ENCODE measurements at places on chromosomes 6 and 20.

- DNase-seq, result no peak
Observed at GRCh38 chr6:34386316-34387137, 5.9 kb downstream of the NUDT3 start.

- no peak for DNase-seq
Observed at GRCh38 chr6:38703949-38704590, 1.1 kb upstream of the GLO1 start.

GRCh38 chr20:20903773-20904500 is 191.5 kb upstream of the RALGAPA2 start:
- no peak for DNase-seq

DNA sequence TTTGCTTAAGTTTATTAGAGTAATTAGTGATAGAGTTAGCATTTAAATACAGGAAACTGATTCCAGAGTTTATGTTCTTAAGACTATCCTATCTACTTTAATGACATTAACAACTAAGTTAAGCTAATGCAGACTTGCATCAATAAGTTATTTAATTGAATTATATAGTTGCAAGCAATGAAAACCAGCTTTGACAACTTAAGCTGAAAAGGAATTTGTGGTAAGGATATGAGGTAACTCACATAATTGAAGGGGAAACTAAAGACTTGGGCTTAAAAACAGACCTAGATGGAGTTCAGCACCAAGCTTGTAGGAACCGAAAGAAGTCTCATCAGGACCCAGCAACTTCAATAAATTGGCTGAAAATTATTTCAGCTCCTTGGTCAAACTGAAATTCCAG is 222.3 kb downstream of the IBTK start:
- no peak for DNase-seq

All from stimulated activated CD8-positive, alpha-beta memory T cell treated with anti-CD3 and anti-CD28 coated beads, Interleukin-15, amount 100 ng/mL, for 1 hour (primary cell).